Activated CD4-positive, alpha-beta T cell treated with anti-CD3 and anti-CD28 coated beads, Interleukin-2, amount 10 ng/mL, durations not matched to agents 7 days and 5 days (primary cell): ENCODE measurements at places on chromosomes 12 and 14.

DNA sequence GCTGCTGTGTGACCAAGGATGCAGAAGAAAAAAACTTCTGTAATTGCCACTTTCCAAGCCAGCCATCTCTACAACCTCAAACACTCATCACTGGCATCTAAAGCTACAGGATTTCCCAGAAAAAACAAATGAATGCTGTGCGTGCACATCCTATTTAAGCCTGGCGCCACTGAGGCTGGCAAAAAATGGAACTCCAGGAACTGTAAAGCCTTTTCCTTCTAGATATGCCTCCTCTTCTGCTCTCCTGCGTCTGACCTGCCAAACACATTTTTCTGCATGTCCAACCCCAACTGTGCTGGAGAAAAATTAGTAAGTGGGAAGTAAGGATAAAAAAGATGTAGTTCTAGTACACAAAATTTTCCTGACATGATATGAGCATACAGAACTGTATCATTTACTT lies 184.9 kb downstream of the ITPR2 start:
- no peak for DNase-seq

GRCh38 chr12:132618683-132619043 lies at the start of gene P2RX2:
Gene P2RX2 (plus strand): TSS chr12:132618776. CDS start chr12:132618817, 41 bp downstream.
- no peak for DNase-seq

GRCh38 chr14:69087061-69087461 lies 65.9 kb downstream of the DCAF5 start:
- no peak for DNase-seq

GRCh38 chr12:116265351-116266147 lies 11.9 kb downstream of the MED13L start:
- DNase-seq = no peak

DNA sequence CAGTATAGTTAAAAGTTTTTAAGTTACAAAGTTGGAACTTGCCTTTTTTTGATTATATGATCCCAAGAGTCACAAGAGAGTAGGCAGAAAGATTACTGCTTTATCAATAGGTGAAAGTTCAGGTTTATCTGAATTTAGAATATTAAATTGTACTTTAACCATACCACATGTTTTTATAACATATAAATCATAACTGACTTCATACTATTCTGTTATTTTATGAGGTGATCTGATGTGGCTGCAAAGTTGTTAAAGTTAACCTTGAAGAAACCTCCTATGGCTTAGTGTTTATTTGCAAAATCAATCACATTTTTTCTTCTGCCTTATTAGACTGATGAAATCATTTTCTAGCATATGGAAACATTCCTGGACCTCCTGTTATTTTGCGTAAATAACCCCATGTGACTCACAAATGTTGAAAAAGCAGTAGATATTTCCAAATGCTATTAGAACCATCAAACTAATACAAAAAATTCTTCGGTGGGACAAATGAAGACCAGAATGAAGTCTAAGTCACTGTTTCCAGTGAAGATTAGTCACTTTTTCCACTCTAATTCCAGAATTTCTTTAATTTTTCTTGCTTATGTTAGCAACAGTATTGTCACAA lies 132.1 kb downstream of the RAD51B start:
- DNase-seq = no peak
